Kidney glomerular epithelial cell (primary cell): ENCODE measurements at places on chromosomes 5 and 9.

- no peak for DNase-seq
Measured at GRCh38 chr9:108750661-108751215, 105.0 kb downstream of the ACTL7B start.

GRCh38 chr9:72912476-72913381, 40.1 kb downstream of the ALDH1A1 start:
- DNase-seq, result no peak

GRCh38 chr5:122263352-122264030, 48.5 kb upstream of the SNCAIP start:
- DNase-seq, result peak; percentile 51

GRCh38 chr5:140239939-140240700, 62.8 kb downstream of the PFDN1 start:
- DNase-seq, result peak; percentile 37

DNA sequence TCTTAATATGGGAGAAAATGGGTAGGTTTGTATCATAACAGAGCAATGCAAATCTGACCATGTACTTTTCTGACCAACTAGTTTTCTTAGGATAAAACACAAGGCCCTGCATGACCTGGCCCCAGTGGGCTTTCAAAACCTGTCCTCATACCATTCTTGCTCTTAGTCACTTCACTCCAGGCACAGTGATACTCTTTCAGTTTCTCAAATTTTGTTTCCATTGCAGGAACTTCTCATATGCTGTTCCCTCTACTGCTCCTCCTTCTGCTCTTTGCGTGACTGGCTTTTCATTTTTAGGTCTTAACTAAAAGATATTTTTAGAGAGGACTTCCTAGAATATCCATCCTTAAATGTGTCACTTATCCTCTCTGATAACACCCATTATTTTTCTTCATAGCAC, 112.4 kb downstream of the INIP start:
- DNase-seq, result no peak

DNA sequence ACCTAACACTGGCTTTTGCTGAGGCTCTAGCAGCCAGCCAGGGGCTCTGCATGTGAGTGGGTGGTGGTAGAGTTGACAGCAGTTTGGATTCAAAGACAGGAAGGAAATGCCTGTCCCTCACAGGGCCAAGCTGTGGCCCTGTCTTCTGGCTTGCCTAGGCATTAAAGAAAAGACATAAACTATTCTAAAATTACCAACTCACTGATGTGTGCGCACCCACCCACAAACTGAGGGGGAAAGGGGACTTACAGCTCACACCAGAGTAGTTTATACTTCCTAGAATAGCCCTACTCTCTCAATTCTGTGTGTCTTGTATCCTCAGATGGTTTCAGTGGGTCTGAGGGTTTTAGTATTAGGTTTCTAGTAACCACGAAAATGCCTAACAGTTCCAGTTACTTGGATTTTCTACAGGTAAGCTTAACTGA, 18.3 kb upstream of the IL13 start:
- DNase-seq, result no peak

- no peak for DNase-seq
Measured at GRCh38 chr5:65986050-65986451, 59.7 kb downstream of the ERBIN start.

DNA sequence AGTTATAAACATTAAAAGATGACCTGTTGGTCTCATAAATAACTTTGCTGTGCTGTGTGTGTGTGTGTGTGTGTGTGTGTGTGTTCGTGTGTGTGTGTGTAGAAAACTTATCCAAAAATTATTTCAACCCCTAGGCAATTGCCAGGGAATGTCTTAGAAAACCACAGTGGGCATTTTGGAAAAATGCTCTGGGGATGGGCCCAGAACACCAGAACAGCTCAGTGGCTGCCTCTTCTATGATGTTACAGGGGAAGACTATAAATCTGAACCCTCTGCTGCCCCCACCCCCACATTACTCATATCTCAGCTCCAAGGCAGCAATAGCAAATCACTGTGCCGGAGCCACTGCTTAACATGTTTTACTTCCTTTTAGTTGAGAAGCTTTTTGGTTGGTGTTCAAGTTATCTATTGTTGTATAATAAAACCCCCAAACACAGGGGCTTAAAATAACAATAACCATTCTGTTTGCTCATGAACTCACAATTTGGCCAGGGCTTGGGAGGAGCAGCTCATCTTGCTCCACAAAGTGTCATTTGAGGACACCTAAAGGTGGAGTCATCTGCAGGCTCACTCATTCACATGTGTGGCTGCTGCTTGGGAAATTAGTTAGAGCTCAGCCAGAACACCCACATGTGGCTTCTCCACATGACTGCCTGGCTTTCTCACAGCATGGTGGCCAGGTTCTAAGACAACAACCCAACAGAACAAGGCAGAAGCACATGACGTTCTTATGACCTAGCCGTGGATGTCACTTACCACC, 40.4 kb downstream of the ACTBL2 start:
- DNase-seq, result peak; percentile 73

GRCh38 chr5:158033724-158034123, 174.8 kb upstream of the CLINT1 start:
- no peak for DNase-seq

GRCh38 chr9:131276891-131277286, 579 bp upstream of the FAM78A start:
- DNase-seq, result no peak

DNA sequence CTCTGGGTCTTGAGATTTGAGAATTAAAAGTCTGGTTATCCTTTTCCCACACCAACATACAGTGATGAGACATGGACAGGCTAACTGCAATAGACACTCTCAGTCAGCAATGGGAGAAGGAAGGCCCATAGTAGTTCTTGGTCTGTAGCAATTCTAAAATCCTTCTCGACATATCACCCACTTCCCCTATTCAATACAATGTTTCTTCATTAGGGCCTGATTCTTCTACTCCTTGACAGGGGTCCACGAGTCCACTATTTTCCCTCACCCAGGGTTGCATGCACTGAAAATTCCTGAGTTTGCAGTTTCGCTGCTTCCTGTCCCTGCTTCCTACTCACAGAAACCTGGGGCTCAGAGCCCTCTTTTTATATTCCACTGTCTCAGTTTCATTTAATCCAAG, 402.8 kb downstream of the MAT2B start:
- DNase-seq, result no peak
